ENCODE measurements at places on chromosomes 5 and 9. TPM values are rescaled to one million over a fixed set of nuclear protein-coding genes. Genes with fewer than 3 reads are reported as not detected.
A peak's percentile ranks its signal among the peaks of the same experiment; 100 is the strongest.

DNA sequence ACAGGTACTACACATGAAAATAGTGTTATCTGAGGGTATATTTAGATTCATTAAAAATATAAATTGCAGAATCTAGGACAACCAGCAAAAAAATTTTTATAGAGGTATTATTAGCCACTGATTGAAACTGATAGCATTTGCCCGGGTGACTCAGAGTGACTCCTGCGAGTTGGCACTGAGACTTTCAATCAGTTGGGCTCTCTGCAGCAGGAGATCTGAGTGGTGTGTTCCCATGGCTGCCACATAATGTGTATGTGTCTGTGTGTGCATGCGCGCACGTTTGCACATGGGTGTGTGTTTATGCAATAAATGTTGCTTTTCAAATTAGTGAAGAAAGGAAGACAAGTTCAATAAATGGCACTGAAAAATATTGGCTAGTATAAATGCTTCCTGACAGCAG, 100.1 kb upstream of the MRPS30 start:
- no peak for DNase-seq

DNA sequence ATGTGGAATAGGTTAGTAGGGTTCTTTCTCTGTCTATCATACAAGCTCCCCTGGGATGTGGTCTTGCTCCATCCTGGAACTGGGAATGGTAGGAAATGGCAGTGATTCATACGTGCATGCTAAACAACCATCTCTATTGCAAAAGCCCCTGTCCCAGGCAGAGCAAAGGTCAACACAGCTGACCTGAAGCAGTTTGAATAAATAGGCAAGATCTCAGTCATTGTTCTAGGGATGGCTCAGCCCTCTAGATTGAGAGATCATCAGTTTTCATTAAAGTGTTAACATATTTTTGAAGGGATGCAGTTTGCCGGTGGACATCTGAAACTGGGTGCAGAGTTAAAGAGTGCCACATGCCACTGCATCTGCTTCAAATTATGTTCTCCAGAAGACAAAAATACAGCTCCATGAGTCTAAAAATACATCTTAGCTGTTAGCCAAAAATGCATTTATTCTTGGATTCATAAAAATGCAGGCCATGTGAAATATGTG, 224.1 kb downstream of the ESM1 start:
- DNase-seq = peak; percentile 79

DNA sequence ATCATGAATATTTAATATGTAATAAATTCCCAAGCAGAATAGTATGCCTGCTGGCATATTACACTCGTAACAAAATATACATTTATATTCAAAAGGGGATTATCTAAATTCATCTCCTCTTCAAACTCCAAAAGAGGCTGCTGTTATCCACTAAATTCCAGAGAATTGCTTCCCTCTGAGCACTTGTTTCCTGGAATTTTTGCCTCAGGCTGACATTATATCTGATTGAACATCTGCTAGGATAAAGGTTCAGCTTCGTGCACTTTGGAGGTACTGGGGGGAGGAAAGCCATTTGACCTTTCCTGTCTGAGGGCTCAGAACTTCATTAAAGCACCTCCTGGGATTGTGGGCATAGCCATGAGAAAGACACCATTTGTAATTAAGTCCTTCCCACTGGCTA, 4.3 kb upstream of the HAPLN1 start:
- DNase-seq = no peak

GRCh38 chr9:124040935-124041816, 29.6 kb downstream of the LHX2 start:
- DNase-seq = no peak

Gene LCN9
- not detected for polyA plus RNA-seq

Gene HTR1A
- not detected for polyA plus RNA-seq
